NCI-H1105 treated with DMSO at 0.1 percent for 48 hours (cell line): ENCODE measurements at places on chromosomes 4 and X.

GRCh38 chr4:53908661-53909078, 155.7 kb downstream of the CHIC2 start:
- peak; percentile 44 for DNase-seq

GRCh38 chr4:104395168-104395614, 99.5 kb downstream of the CXXC4 start:
- peak; percentile 86 for DNase-seq

GRCh38 chr4:86927843-86928395, 6.9 kb upstream of the AFF1 start:
- DNase-seq: no peak

DNA sequence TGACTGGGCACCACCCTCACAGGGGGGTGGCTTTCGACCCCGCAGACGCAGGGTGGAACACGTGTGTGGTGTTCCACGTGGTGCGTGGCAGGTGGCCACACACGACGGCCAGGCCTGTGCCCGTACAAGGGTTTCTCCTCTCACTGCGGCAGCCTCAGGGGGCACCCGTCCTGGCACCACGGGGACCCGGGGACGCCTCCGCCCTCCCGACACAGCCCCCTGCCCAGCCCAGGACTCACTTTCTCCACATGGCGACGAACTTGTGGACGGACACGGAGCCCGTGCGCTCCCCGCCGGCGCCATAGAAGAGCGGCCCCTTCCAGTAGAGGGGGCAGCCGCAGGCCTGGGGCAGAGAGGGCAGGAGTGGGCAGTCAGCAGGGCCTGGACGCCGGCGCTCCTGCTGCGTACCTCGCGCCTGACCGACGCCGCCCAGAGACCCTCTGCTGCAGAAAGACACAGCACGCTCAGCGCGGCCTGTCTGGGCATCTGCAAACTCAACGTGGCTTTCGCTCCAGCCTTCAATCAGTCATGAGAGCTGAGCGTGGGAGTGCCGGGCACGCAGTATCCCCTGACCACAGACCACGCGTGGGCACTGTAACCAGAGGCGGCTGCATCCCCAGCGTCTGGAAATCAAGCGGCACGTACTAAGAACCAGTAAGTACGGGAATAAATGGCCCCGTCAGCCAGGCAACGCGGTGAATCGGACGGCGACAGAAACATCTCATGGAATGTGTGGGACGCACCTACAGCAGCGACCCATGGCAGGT, 28.9 kb upstream of the GTPBP6 start:
- DNase-seq: no peak

GRCh38 chr4:138555108-138555507, 313.0 kb upstream of the SLC7A11 start:
- no peak for DNase-seq

DNA sequence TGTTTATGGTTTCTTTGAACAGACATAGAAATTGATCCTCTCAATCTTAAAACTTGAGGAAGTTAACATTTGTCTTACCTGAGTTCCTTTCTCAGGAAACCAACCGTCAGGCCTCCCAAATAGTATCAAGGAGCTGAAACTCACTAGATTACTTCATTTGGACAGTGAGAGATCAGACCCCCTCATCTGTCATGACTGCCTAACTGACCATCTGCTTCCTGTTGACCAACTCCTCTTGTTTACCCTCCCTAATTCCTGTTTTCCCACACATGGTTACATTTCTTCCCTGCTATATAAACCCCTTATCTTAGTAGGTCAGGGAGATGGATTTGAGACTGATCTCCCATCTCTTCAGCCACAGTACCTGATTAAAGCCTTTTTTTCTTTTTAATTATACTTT, 46.2 kb upstream of the NMU start:
- no peak for DNase-seq

GRCh38 chrX:102847362-102847761, 89.7 kb upstream of the RAB40AL start:
- no peak for DNase-seq

DNA sequence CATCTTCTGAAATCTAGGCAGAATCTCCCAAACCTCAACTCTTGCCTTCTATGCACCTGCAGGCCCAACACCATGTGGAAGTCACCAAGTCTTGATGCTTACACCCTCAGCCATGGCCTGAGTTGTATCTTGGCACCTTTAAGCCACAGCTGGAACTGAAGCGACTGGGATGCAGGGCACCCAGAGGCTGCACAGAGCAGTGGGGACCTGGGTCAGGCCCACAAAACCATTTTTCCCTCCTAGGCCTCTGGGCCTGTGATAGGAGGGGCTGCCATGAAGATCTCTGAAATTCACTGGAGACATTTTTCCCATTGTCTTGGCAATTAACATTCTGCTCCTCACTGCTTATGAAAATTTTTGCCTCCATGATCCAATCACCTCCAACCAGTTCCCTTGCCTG, 1388.5 kb downstream of the ADGRL3 start:
- no peak for DNase-seq
